ENCODE measurements at places on chromosomes 7 and 10.

GRCh38 chr7:5526100-5526905 lies 102.7 kb upstream of the TNRC18 start:
- DNase-seq = peak; percentile 82

DNA sequence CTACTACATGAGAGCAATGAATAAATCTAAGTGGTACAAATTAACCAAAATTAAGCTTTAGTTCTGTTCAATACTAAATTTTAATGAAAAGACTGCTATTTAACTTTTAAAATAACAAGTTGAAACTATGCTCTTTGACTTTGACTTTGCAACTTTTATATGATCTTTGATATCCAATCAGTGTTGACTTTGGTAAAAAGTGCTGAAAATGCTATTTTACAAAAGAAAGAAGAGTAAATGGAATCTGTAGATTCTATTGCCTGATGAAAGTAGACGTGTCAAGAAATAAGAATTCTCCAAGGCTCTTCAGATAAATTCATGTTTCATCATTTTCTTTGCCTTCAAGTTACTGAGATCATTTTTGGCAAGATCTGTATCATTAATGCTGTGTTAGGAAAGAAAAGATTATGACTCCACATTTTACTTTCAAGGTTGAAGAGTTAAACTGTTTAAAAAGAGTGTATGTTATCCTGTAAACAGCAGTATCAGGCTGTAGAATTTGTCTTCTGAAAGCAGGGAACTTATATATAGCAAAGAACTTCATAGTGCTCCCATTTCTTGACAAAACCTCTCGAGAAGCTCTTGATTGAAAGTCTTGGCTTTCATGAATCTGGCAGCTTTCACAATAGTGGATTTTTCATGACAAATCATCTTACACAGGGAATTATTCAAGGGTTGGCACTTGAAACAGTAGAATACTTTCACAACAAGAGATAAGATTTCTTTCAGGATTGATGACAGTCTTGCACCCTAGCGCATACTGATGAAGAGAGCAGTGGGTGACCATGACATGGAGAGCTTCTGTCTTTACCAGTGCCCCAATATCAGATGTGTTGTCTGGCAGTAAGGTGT lies 72.1 kb downstream of the PTEN start:
- DNase-seq = no peak

DNA sequence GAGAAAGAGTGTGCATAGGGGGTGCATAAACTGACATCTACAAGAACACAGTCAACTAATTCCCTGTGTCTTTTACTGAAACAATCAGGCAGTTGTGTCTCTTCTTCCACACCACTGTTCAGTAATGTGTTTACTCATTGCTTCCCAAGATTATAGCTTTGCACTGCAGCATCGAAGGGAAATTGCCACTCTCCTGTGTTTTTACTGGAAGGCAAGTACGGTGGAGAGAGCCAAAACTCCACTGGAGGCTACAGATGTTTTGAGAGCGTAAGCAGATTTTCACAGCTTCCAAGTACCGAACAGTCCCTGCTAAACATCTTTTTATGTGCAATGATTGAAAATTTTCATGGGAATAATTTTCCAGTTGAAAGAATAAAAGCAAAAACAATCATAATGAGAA lies 510.5 kb upstream of the AKR1E2 start:
- no peak for DNase-seq

GRCh38 chr7:29413626-29414136 lies 150.0 kb upstream of the PRR15 start:
- DNase-seq = no peak

DNA sequence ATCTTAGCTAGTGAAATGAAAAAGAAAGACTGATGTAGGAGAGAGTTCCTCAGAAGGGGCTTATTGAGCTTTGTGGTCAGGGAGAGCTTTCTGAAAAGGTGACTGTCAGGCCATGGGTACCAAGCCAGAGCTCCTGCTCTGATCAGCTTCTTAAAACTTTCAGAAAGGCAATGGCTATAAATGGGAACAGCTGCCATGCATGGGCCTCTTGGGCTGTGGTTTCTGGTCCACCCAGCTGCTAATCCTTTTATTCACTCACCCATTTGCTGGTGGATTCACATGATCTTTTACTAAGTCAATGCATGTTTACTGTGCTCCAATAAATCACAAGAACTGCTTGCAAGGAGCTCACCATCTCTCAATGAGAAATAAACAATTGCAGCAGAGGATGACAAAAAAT lies 60.1 kb upstream of the ZPBP start:
- DNase-seq = no peak

- no peak for DNase-seq
These were observed 28.4 kb upstream of the EIF5AL1 start for GRCh38 chr10:79483948-79484347.

DNA sequence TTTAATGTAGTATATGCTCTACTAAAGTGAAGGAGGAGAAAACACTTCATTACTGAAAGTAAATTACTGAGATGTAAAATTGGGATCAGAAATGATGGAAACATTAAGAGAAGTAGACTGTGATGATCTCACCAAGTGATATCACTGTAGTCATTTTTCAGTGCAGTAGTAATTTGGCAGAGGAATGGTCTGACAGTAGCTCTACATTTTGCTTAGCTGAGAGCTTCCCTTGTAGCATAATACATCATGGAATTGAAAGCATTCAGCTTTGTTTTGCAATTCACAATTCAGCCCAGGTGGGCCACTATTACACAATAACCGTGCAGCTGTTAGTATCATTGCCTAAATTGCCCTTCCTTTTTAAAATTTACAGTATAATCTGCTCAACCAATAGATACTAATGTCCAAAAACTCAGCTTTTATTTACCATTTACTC lies 19.4 kb upstream of the CABCOCO1 start:
- no peak for DNase-seq

DNA sequence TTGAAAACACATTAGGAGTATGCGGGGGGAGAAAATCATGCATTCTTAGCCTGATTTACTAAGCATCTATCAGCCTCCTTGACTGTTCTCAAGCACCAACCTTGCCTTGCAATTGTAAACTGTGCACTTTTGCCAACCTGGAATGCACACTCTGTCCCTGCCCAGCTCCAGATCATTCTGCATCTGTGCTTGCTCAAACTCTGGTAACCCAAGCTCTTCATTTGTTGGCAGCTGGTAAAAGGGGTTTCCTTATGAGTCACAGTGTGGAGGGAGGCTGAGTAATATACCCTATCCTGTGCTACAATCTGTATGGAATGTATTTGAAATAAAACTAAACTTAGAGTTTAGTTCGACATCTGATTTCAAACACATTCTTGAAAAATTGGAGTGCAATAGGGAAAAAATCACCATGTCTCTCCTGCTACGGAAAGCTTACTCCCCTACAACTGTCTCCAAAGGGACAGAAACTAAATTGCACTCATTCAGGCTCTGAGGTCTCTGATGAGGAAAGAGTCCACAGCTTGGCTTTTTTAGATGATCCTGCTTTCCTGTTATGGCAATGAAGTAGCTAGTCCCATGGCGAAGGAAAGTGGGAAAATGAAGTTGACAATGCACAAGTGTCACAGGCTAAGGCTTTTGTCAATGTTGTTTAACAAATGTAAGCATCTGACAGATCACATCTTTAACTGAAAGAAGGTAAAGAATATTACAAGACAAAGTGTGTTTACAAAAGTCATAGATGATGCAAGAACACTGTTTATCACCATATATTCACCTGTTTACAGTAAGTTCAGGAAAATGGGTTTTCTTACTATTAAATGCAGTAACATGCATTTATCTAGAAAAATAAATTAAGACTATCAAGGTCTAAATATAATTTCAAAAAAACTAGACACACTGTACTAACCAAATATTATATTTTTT lies 61.9 kb downstream of the TES start:
- no peak for DNase-seq

GRCh38 chr7:106012935-106013439 lies 49.9 kb downstream of the CDHR3 start:
- DNase-seq = no peak

GRCh38 chr7:121557034-121557892 lies 161.2 kb upstream of the FAM3C start:
- no peak for DNase-seq

DNA sequence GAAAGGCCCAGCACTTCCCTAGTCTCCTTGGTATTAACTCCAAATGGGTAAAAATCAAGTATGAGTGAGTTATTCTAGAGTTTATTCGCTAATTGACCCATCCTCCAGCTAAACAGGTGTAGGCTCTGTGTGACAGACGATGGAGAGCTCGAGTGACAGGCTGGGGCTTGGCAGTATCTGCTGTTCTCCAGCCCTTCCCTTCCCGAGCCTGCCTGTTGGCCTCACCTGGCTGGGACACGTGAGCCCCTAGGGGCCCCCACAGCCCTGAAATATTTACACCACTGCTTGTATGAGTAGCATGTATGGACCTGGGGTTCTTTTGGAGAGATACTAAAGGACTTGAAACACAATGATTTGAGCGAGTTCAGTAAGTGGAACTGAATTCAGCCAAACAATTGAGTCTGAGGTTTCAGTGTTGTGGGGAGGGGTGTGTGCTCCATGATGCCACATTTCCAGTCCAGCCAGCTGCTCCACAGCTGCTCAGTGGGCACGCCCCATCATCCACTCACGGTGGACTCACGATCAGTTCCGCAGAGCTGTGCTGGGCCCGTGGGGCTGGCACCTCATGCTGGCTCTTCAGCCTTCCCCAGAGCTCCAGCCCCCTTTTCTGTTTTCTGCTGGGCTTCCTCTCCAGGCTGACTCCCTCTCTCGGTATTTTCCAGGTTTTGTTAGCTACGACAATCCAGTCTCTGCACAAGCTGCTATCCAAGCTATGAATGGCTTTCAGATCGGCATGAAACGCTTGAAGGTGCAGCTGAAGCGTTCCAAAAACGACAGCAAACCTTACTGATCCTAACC lies 283.0 kb downstream of the USP6NL start:
- no peak for DNase-seq

GRCh38 chr10:85124603-85125051 lies 796.2 kb downstream of the CCSER2 start:
- DNase-seq = peak; percentile 81

- DNase-seq = no peak
These were observed 51.8 kb downstream of the RELN start for GRCh38 chr7:103937680-103938079.

DNA sequence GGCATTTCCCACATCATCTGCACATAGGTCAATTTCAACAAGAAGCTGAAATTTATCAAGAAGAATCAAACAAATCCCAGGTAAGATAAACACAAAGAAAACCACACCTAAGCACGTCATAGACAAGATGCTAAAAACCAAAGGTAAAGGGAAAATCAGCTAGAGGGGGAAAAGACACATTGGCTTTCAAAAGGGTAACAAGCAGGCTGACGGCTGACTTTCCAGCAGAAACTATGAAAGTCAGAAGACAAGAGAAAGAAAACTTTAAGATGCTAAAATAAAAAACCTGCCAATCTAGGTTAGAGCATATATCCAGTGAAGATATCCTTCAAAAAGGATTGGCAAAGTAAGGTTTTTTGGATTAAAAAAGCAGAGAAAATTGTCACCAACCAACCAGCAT lies 59.9 kb upstream of the RHEB start:
- DNase-seq = no peak

DNA sequence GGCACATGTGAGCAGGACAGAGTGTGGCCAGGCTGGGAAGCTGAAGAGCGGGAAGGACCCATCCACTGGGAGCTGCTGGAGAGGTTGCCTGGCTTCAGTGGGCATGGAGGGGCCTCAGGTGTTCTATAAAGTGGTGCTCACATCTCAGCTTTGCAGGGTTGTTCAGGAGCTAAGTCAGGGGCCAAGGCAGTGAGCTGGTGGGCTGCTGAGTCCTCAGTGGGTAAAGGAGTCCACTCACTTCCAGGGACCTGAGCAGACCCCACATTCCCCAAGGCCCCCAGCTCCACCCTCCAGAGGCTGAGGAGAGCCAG lies 28.8 kb upstream of the C10orf53 start:
- peak; percentile 43 for DNase-seq

DNA sequence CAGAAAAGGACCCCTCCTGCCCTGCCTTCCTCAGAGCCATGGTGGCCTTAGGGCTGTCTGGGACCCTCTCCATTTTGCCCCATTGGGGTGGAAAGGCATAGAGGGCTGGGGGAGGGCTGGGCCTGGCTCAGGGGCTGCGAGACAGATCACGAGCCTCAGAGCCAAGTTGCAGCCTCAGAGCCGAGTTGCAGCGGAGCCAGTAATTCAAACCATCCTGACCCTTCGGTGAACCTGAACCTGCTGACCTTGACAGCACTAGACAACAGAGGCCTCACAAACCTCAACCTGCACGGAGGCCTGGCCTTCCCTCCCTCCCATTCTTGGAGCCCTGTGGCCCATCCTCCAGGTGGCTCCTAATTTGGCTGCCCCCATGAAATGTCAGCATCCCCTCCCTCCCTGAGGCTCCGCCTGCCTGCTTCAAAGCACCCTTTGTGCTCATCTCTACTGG lies 45.4 kb downstream of the PAX2 start:
- DNase-seq = no peak

DNA sequence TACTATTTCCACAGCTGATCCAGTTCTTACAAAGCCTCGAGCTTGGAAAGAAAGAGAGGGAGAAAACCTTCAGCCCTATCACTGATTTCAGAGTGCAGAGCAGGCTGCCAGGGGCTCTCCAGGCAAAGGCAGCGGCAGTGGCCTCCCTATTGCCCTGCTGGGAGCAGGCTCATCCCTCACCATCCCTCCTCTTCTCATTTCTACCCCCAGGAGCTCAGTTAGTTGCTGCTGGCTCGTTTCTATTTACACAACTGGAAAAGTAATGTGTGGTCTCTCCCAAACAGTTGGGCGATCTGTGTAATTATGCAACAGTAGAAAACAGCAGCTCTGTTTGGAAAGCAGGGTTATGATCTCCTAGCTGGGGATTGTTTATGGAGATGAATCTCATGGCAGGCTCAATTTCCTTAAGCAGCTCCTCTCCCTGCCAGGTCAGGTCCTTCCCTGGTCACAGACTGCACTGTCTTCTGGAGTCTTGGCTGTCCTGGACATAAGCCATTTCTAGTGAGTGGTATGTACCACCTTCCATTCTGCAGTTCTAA lies 28.7 kb upstream of the TNS3 start:
- no peak for DNase-seq

DNA sequence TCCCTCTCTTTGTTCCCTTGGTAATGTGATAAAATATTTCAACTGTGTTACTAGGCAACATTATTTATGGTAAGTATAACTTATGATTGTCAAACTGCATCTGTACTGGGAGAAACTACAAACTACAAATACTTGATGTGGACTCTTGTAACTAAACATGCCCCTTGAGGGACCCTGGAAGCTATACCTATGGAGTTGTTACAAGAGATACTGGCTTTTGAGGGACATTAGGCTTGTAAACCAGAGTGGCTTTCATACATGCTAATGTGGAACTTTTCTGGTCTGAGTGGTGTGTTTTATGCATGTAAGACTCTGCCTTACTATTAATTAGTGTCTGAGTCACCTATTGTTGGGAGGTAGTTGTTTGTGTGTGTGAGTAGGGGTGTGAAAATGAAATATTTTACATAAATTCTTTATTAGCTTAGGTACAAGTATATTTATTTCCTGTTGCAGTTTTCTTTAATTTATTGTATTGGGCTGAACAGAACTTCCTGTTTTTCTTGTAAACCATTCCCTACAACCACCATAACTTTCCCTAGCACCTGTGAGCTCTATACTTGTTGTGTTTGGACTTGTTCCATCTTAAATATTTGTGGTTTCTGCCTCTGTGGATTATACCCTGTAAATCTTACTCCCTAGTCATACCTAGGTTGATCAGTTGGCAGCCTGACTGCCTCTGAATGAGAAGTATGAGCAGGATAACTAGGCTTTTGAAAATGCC lies 49.8 kb downstream of the STK31 start:
- DNase-seq = no peak
